Hematopoietic multipotent progenitor cell treated with erythropoietin and hydrocortisone succinate and interleukin-3 and kit ligand, for 6 days (in vitro differentiated cells): ENCODE measurements at places on chromosomes 6 and 20.

GRCh38 chr6:134315974-134316441, 1.9 kb downstream of the SGK1 start:
- DNase-seq: peak; percentile 56

GRCh38 chr6:161023316-161023715, 31.7 kb downstream of the MAP3K4 start:
- DNase-seq: no peak

- DNase-seq: no peak
Observed at GRCh38 chr6:14676064-14676463, 558.5 kb downstream of the CD83 start.

DNA sequence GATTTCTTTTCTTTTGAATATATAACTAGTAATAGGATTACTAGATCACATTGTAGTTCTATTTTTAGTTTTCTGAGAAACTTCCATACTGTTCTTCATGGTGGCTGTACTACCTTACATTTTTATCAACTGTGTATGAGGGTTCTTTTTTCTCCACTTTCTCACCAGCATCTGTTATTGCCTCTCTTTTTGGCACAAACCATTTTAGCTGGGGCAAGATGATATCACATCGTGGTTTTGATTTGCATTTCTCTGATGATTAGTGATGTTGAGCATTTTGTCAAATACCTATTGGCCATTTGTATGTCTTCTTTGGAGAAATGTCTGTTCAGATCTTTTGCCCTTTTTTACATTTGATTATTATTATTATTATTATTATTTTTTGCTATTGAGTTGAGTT, 86.1 kb upstream of the TCF21 start:
- DNase-seq: no peak

- DNase-seq: peak; percentile 69
Observed at GRCh38 chr6:6315660-6316059, 4.8 kb downstream of the F13A1 start.

DNA sequence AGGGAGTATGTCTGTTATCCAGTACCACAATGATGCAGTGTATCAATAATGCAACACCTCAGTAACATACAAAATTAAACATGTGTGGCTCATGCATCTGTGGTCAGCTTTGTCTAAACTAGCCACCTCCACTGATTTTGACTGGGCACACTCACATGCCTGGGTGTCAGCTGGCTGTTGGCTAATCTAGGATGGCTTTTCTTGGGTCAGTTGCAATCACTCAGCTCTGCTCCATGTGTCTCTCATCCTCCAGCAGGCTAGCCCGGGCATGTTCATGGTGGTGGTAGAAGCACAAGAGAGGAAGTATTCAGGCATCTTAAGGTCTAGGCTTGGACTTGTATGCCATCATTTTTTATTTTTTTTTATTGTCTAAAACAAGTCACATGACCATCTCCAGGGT, 59.3 kb upstream of the JAG1 start:
- DNase-seq: no peak

DNA sequence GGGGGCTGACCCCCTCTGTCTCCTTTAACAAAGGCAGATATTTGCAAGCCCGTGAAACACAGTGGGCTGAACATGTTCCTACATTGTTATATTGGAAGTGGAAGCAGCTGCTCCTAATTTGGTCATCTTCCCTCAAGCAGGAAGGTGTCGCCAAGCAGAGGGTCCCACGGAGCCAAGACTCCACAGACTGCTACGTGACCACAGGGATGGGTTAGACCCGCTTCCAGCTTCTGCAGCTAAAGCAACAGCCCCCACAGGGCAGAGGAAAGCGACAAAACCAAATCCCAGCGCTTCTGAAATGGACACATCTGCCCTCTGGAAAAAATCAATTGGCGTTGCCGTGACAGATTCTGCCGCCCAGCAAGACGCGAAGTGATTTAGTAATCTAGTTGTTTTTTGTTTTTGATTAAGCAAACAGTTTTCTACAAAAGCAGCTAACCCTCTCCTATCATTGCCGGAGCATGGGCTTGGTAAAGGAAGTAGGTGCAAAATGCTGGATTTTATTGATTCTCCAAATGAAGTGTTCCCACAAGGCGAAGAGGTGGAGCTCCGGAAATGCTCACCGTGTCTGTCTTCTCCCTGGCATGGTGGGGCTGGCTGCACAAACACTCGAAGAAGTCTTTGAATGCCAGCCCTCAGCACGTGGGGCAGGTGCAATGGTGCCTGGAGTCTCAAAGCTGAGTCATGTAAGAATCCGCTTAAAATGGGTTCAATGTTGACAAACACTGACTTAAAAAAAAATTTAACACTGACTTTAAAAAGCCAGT, 79.4 kb upstream of the FRMD1 start:
- no peak for DNase-seq
